ENCODE measurements at places on chromosomes 7 and 10. TPM values are rescaled to one million over a fixed set of nuclear protein-coding genes. Genes with fewer than 3 reads are reported as not detected.

The CYP3A5 gene
- total RNA-seq = 2.5 TPM

The CNOT4 gene
- 11.8 TPM for total RNA-seq

The ASB10 gene
- not detected for total RNA-seq

The CFAP69 gene
- total RNA-seq = 2.5 TPM

The KIAA1217 gene
- 2.1 TPM for total RNA-seq

The DNA2 gene
- total RNA-seq = 9.7 TPM
